ENCODE measurements at places on chromosomes 1 and 21. TPM values are rescaled to one million over a fixed set of nuclear protein-coding genes. Genes with fewer than 3 reads are reported as not detected.
A peak's percentile ranks its signal among the peaks of the same experiment; 100 is the strongest.

Gene PCBP3
- 2.5 TPM for total RNA-seq

Gene LINGO4
- 0.20 TPM for total RNA-seq

Gene VSIG8
- not detected for total RNA-seq

Gene ZDHHC18
- 25.8 TPM for total RNA-seq

Gene XCL1
- 0.24 TPM for total RNA-seq

Gene TRIM45
- 1.3 TPM for total RNA-seq

Gene SPRR2G
- total RNA-seq, result not detected

Gene PLCH2
- total RNA-seq, result 3.6 TPM

Gene NPR1
- total RNA-seq, result 5.2 TPM

Gene NBPF20
- 2.1 TPM for total RNA-seq

Gene EPHA8
- not detected for total RNA-seq

Gene MCL1
- total RNA-seq, result 263 TPM

Gene PLPPR4
- 0.20 TPM for total RNA-seq

Gene FMO2
- 1.4 TPM for total RNA-seq

GRCh38 chr1:223081181-223081994, 61.7 kb downstream of the TLR5 start:
- DNase-seq, result peak; percentile 83

- DNase-seq, result no peak
Measured at GRCh38 chr1:2110191-2110737, 60.1 kb downstream of the PRKCZ start.

DNA sequence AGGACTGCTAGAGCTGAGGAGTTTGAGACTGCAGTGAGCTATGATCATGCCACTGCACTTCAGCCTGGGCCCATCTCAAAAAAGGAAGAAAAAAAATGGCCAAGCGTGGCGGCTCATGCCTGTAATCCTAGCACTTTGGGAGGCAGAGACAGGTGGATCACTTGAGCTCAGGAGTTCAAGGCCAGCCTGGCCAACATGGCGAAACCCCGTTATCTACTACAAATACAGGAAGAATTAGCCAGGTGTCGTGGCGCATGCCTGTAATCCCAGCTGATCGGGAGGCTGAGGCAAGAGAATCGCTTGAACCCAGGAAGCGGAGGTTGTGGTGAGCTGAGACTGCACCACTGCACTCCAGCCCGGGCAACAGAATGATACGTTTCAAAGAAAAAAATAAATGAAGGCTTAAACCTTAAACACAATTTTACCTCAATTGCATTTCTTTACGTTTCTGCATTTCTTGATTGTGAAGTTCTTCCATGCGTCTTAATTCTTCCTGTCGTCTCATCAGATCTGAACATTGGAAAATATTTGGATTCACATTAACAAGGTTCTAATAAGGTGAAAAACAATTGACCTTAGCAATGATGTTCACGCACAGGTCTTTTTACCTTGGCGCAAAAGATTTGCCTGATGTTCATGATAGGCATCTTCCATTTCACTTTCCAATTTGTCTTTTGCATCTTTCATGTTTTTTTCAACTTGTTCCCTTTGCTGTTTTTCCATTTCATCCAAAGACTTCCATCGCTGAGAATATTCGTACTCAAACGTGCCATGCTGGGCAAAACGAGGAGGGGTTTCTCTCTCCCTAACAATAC, 4.2 kb downstream of the SFPQ start:
- no peak for DNase-seq

GRCh38 chr21:44258056-44258725, 3.5 kb downstream of the DNMT3L start:
- DNase-seq, result no peak

- no peak for DNase-seq
Measured at GRCh38 chr1:33322870-33323585, 2.1 kb upstream of the A3GALT2 start.

DNA sequence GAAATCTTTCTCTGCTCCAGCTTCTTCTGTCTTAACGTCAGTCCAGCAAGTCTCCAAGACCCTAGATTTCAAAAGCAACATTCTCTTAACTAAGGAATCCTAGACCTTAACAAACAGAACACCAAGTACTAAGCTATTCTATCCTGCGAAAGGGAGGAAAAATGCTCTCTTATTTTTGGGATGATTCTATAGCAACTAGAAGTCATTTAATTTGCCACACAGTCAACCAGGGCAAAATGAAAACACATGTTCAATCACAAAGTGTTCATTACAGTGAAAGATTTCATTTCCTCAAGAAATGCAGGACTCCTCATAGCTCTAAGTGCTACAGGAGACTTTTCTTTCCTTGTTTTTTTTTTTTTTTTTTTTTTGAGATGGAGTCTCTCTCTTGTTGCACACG, 36.2 kb upstream of the DOCK7 start:
- DNase-seq, result no peak

- DNase-seq, result no peak
Measured at GRCh38 chr1:218424502-218424901, 79.4 kb downstream of the TGFB2 start.

DNA sequence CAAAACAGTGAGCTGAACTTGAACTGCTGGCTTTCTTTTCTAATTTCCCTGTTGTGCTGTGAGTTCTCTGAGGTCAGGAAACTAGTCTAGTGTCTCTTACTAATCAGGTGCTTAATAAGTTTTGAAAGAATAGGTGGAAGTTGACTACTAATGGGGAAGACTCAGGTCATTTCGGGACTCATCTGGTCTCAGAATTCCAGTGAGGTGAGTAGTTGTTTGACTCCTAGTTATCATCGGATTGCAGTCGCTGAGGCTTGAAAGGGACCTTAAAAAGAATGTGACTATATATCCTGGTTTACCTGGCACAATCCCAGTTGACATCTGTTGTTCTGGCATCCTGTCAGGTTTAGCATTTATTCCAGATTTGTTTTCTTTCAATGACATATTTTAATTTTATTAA, 81.4 kb upstream of the SPAG17 start:
- DNase-seq, result no peak

GRCh38 chr1:202143768-202144401, 652 bp downstream of the ARL8A start:
- peak; percentile 49 for DNase-seq

DNA sequence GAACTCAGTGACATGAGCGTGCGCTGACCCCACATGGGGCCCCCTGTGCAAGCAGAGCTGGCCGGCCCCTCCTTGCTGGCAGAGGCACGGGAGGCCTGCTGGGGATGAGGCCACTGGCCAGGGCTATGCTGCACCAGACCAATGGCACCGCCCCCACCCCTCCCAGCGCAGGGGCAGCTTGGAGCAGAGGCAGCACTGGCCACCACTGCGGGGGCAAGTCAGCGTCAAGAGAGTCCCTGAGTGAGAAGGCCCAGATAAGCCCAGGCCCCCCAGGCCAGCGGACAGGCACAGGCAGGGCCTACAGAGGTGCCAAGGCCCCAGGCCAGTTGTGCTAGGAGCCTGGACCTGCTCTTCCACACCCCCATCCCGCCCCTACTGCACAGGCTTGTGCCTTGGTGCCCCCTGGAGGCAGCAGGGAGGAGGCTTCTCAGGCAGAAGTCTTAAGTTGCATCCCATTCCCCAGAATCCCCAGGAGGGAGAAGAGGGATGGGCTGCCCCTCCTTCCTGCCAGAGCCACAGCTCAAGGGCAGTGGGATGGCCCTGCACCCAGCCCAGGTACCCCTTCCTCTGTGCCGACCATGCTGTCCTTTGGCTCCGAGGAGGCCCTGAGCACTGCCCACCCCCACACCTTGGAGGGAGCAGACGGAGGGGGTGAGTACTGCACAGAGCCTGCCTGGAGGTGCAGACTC, 35.8 kb downstream of the EPHX1 start:
- DNase-seq, result peak; percentile 72

- peak; percentile 56 for DNase-seq
Measured at GRCh38 chr1:182235952-182236650, 155.5 kb downstream of the GLUL start.

DNA sequence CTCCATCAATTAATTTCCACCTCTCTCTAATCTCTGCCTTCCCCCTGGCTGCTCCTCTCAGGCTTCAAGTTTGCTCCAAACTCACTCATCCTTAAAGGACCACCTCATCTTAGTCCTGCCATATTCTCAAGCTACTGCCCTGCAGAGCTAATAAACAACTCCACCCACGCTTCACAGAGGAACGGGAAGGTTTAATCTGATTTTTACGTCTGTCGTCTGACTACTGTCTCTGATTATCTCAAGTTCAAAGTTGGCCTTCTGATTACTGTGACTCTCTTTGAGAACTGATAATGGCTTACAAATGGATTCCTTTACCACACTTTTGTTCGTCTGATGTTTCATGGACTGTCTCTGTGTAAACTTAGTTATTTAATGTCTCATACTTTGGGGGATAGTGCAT, 7.6 kb upstream of the CPT2 start:
- no peak for DNase-seq

DNA sequence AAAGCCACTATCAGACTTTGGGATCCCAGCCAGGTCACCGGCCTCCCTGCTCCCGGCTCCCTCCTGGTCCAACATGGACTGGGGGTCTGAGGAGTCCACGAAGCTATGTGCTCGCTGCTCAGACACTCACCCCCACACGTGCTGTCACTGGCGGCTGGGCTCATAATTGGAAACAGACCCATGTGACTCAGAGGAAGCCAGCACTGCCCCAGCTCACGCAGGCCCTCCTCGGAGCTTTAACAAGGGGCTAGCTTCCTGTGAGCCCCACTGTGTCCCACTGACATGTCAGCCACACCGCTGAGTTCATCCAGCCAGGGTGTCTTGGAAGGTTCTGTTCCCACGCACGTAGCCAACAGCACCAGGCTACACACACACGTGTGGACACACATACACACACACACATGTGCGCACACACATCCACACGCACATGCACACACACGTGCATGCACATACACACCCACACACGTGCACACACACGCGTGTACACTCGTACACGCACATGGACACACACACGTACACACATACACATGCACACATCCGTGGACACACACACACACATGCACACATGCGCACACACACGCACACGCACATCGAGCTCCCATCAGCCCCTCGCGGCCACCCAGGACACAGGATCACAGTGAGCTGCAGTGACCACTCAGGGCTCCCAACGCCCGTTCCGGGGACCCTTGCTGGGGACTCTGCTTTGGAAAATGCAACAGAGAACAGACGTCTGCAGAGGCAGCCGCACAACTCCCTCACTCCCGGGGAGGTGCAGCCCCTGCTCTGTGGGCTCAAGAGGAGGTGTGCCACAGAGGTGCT, 18.4 kb upstream of the COL6A2 start:
- DNase-seq, result peak; percentile 28

DNA sequence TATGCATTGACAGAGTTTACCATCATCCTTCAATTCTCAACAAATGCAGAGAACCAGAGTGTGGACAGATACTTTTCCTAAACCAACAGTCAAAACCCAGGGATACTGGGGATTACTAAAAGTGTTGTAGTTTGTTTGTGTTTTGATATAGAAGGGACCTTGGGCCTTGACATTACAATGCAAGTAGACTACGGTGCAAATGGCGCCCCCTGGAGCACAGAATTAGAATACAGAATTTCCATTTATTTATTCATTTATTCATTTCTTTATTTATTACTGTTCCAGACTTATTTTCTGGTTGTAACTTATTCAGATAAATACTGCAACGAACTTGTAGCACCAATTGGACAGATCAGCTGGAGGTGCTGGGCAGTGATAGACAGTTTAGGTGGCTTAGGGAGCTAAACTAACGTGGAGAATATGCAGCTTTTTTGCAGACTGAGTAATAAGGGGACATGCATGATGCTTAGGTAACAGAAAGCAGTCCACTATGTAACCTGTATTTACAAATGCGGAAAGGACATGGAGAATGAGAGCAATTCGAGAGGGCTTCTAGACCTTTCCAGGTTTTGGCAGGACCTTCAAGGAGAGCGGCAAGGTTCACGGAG, 42.6 kb downstream of the KIRREL1 start:
- peak; percentile 37 for DNase-seq

GRCh38 chr1:11981378-11982009, 1.2 kb downstream of the MFN2 start:
- no peak for DNase-seq

DNA sequence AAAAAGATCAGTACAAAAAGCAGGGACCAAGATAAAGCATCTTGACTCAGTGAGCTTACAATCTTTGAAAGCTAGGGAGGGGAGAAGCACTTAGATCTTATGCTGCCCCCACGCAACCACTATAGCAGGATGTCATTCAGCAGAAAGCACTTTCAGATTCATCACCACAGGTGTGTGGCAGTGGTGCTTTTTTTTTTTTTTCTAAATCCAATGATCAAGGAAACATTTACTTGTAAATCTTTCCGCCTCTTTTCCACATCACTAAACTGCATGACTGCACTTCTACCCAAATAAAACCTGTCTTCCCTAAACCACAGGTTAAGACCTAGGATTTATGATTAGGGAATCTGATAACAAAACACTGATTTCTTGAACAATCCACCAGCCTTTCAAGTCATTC, 154.8 kb downstream of the SLC45A1 start:
- no peak for DNase-seq

GRCh38 chr1:229065613-229066012, 205.3 kb upstream of the RAB4A start:
- no peak for DNase-seq

DNA sequence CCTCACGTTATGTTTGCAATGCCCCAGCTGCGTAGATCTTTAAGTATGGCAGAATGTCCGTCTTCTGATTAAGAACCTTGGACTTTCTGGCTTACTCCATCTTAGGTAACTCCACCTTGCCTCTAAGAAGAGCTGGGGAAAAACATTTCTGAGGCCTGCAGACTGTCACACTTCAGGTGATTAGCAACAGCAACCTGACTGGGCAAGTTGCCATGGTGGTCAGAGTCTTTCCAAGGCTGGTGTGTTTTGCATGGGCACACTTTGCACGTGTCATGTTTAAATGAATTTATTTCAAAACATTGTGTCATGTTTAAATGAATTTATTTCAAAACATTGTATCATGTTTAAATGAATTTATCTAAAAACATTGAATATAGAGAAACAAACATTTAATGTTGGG, 811 bp downstream of the KPRP start:
- no peak for DNase-seq

DNA sequence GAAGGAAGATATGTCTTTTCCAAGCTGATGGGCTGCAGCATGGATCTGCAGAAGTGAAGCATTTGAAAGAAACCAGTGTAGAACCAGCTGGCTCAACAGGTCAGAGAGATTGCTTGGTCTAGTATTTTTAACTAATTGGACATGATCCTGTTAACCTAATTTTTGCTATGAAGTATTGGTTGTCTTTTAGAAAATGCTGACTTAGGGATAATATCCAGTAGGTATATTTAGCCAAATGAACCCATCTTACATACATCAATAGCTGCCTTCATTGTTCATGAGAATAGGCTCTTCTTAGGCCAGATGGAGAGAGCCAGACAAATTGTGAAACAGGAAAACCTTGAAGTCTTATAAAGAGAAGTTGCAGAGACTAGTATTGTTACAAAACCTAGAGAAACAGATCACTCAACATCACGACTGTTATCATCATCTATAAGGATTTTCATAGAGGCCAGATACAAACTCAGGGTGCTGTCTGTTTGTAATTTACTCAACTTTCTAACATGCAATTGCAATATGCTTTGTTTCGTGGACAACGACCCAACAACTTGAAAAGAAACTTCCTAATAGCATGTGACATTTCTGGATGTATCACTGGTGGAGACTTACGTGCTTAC, 148.2 kb downstream of the DISC1 start:
- no peak for DNase-seq
